ENCODE measurements at places on chromosomes 13 and 19.

DNA sequence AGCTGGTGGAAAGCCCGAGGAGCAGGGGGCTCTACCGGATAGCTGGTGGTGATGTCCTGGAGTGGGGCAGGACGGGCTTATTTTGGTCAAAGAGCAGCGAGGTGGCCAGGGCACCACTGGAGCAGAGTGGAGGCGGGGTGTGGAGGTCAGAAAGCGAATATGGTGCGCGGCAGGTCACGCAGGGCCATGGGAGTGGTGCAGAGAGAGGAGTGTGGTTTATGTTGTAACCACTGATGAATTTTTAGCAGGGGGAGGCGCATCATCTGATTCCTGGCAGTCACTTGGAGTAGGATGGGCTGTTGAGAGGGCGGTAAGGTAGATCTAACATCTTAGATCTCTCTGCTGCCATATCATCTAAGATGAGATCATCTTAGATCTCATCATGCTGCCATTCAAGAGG, 1.4 kb upstream of the ZNF414 start:
- no peak for DNase-seq

- no peak for DNase-seq
These were observed at the start of gene SHD for GRCh38 chr19:4278419-4279266. SHD (plus strand) TSS chr19:4279266; CDS start chr19:4280064, 798 bp downstream.

DNA sequence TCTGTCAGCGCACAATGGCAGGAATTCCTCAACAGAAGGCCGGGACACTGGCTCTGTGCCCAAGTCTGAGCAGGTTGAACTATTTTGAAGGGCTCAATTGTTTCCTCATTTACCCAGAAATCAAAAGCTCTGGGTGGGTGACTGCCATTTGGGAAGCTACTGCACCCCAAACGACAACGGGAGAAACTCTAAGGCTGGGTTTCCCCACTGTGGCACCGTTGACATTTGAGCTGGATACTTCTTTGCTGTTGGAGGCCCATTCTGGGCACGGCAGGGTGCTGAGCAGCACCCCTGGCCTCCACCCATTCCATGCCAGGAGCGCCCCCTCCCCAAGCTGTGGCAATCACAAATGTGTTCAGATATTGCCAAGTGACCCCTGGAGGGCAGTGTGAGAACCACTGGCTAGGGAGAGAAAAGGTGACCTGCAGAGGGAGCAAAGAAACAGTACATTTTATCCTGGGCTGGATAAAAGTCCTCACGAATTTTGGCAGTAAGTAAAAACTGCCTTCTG, 62.5 kb downstream of the RFX2 start:
- no peak for DNase-seq

GRCh38 chr19:3752492-3752891, 9.0 kb downstream of the APBA3 start:
- DNase-seq: no peak

DNA sequence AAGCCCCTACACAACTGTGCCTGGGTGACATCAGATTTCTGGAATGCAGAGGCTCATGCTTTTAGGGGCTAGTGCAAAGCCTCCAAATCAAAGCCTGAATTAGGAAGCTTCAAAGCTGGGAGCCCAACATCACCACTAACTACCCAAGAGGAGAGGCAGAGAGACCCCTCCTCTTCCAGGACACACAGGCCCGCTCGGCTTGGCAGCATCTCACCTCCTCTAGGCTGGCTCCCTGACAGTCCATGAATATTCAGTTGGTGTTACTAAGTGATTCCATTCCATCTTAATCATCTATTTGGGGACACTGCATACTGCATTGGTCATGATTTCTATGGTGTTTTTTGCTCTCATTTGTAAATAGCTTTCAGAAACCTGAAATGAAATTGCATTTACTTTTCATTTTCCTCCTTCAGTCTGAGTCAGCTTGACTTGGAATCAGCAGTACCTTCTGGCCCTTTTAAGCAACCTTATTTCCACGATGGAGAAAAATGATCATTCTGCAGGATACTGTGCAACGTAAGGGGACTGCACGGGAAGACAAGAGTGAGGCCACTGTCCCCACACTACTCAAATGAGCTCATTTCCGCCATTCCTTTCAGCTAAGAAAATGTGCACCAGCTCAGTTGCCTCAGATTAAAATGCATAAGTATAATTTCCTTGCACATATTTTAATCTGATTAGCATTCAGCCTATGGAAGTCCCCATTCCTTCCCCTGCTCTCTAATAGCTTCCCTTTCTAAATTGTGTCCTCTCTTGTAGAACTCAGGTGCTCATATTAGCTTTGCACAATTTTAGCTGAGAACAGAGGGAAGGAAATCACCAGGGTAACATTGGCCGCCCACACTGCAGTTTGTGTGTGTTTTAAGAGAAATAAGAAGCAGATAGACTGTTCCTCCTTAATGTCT, 219.9 kb downstream of the RFC3 start:
- DNase-seq: no peak

DNA sequence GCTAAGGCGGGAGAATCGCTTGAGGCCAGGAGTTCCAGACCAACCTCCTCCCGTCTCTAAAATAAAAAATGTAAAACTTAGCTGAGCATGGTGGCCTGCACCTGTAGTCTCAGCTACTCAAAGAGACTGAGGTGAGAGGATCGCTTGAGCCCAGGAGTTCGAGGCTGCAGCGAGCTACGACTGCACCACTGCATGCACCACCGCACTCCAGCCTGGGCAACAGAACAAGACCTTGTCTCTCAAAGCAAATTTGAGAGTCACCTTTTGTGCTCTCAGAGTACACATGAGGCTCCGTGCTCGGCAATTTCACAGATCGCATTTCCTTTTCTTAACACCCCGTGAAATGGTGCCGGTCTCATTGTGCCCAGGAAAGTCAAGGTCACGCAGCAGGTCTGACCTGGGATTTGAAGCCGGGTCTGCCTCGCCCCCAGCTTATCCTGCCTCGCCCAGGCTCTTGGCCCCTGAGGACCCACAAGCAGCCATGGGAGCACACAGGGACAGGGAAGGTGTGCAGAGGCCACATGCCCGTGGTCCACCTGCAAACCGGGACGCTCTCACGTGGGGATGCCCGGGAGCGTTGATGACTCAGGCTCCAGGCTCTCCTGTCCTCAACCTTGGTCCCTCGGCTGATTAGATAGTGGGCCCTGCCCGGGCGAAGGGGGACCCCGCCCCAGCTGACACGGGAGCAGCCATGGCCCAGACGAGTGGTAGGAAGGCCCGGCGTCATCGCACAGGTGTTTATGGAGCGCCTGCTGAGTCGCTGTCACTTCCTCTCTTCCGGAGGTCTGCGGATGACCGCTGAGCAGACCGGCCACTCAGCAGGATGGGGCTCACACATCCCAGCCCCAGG, 1.1 kb upstream of the SMIM24 start:
- DNase-seq: no peak

DNA sequence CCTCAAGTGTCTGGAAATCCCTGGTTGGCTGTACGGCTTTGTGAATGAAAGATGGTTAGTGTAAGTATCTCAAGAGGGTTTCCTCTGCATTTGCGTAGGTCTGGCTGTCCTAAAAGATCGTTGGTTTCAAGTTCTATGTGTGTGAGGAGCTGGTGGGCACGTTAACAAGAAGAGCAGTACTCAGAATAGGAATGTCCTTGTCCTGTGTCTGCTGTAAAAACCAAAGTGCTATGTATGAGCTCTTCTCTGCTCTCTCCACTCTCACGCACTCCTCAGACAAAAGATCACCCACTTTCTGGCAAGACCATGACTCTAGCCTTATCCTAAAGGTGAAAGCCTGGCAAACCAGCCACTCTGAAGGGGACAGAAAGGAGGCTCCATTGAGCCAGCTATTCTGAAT, 39.1 kb downstream of the USP12 start:
- no peak for DNase-seq

DNA sequence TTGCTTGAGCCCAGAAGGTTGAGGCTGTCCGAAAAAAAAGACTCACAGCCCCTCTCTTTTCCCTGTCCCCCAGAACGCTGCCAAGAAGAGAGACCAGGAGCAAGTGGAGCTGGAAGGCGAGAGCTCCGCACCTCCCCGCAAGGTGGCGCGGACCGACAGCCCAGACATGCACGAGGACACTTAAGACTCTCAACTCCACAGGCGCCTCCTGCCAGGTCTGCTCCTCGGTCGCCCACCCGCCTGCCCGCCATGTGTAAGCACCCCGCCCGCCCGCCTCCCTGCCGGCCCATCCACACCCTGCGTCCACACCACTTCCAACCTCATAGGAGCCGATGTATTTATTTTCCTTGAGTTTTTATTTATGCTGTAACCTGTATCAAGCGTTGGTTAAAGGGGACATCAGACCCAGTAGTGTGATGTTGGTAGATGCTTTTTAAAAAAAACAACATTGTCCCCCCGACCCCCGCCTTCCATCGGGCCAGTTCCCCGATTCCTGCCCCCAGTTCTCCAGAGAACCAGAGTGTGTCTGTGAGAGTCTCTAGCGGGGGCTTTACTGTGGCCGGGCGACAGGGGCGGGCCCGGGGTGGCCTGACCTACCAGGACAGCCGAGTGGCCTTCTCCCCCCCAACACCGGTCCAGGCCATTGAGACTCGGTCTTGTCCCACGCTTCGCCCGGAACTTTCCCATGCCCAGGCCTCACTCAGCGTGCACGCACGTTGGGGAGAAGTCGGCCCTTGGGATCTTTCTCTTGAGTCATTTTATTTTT, 10.3 kb downstream of the DDA1 start:
- DNase-seq: no peak

GRCh38 chr19:54035215-54036178, 28.2 kb downstream of the VSTM1 start:
- no peak for DNase-seq

DNA sequence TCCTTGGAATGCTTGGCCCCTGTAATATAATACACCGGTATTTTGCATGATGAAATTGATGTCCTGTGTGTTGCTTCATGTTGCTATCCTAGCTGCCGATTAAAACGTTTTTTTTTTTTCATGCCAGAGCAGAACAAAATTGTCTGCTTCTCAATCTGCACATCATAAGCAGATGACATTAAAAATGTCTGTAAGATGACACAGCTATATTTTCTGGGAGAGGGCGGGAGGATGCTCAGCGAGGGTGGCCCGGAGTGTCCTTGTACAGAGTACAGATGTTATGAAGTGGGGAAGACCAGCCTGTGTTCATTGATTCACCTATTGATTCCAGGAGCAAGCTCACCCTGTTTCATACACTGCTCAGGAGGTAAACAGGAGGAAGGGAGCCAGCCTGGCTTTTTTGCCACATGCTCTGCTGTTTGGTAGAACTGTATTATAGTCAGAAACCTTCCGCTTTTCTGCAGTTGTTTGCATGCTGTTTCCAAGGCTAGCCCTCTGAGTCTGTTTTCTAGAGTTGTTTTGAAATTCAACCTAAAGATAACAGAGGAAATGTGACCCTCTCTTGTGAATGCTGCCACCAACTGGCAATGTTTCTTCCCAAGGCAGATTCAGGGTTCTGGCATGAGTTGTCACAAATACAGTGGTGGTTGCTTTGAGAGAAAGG, 4.7 kb upstream of the IRS2 start:
- DNase-seq: no peak

GRCh38 chr19:7734220-7735203, 2.6 kb upstream of the CLEC4G start:
- no peak for DNase-seq
